ENCODE measurements at places on chromosomes 5 and 9. TPM values are rescaled to one million over a fixed set of nuclear protein-coding genes. Genes with fewer than 3 reads are reported as not detected.

- peaks cover 3% of the 10 kb centered on the region for H3K4me1 ChIP-seq
- DNase-seq = no peak
- H3K27ac ChIP-seq = no peak overlapping the region
- no peaks in the 10 kb centered on the region for H3K27me3 ChIP-seq
- no peak overlapping the region for H3K4me3 ChIP-seq
These were observed 79.8 kb downstream of the ARSB start for GRCh38 chr5:78905084-78905938.

DNA sequence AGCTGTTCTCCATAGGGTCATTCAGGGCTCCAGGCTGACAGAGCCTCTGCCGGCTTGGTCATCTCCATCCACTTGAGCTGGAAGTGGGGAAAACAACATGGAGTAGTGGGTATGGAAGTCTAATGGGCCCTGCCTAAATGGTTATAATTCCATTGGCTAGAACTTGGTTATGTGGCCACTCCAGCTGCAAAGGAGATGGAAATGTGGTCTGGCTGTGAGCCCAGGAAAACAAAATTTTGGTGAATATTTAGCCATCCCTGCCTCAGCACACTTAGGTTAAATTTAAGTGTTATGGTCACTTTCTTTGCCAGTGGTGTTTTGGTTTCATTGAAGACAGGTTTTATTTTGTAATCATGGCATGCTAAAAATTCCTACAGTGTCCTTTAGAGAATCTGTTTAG lies 112.3 kb downstream of the SMARCA2 start:
- no peak overlapping the region for H3K27ac ChIP-seq
- H3K4me1 ChIP-seq = peaks cover 10% of the 10 kb centered on the region
- no peak for DNase-seq
- peaks cover 60% of the 10 kb centered on the region for H3K36me3 ChIP-seq

DNA sequence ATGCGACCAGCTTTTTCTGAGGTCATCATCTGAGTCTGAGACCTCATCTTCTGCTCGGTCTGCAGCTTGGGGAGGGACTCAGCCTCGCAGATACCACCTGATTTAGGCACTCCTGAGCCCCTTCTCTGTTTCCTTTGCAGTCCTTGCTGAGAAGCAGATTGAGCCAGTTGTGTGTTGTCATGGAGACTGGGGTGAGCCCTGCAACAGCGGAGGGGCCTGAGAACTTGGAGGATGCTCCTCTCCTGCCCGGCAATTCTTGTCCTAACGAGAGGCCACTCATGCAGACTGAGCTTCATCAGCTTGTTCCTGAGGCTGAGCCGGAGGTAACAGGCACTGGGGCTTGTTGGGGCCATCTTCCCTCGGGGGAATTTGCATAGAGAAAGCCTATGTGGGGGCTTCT lies 19.2 kb downstream of the TEX53 start:
- H3K27ac ChIP-seq = no peak overlapping the region
- peaks cover 29% of the 10 kb centered on the region for H3K36me3 ChIP-seq
- H3K4me1 ChIP-seq = no peaks in the 10 kb centered on the region
- no peak for DNase-seq
- H3K4me3 ChIP-seq = no peak overlapping the region

- H3K4me1 ChIP-seq = no peaks in the 10 kb centered on the region
- H3K27me3 ChIP-seq = no peaks in the 10 kb centered on the region
These were observed 74.2 kb downstream of the MAMDC2 start for GRCh38 chr9:70117835-70118319.

- H3K27me3 ChIP-seq = no peaks in the 10 kb centered on the region
- peak; percentile 43 for DNase-seq
- H3K4me1 ChIP-seq = peaks cover 19% of the 10 kb centered on the region
- H3K4me3 ChIP-seq = no peak overlapping the region
- H3K36me3 ChIP-seq = no peaks in the 10 kb centered on the region
These were observed 21.3 kb upstream of the GBGT1 start for GRCh38 chr9:133184971-133185370.

GRCh38 chr9:110115826-110116542 lies 92.0 kb downstream of the C9orf152 start:
- no peaks in the 10 kb centered on the region for H3K4me1 ChIP-seq
- H3K27me3 ChIP-seq = no peaks in the 10 kb centered on the region
- no peak overlapping the region for H3K4me3 ChIP-seq
- H3K36me3 ChIP-seq = no peaks in the 10 kb centered on the region
- DNase-seq = no peak

GRCh38 chr9:122179690-122180074 lies 20.0 kb downstream of the MORN5 start:
- DNase-seq = no peak
- no peak overlapping the region for H3K27ac ChIP-seq
- H3K36me3 ChIP-seq = no peaks in the 10 kb centered on the region
- H3K27me3 ChIP-seq = no peaks in the 10 kb centered on the region

DNA sequence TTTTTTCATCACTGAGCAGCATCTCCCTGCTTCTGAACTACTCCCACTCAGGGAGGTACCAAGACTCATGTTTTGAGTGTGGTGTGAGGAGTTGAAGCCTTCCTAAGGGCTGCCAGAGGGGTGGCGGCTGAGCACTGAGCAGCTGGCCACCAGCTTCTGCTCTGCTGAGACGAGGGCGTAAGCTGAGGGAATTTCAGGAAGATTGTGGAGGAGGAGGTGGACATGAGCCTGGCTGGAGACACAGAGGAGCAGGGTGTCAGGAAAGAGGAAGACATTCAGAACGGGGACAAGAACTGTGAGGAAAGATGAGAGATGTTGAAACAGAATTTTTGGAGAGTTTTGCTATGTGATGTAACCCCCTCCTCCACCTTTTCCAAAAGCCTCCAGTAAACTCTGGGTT lies 7.8 kb downstream of the LCP2 start:
- no peaks in the 10 kb centered on the region for H3K27me3 ChIP-seq
- peaks cover 89% of the 10 kb centered on the region for H3K36me3 ChIP-seq
- no peak for DNase-seq
- H3K27ac ChIP-seq = peak overlapping the region; percentile 45

DNA sequence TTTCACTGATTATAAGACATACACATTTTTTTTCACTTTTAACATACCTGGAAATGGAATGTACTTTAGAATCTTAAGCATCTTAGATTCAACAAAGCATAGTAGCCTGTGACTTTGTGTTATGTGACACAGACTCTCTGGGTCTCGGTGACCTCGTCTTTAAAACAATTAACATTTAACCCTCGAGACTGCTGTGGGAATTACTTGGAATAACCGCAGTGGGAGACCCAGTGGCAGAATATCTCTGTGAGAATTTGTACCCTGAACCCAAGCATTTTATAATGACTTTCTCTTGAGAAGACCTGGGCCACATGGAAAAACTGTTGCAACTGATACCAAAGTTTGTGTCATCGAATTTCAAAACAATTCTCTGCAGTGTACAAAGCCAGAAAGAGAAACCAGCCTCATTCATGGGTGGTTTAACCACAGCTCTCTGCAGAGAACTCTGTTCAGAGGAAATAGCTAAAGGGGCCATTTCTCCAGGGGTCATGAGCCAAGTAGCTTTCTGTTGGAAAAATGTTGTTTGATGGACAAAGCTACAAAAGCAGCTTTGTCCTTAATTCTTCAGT lies 10.0 kb upstream of the RETREG1 start:
- peak; percentile 56 for DNase-seq
- H3K27ac ChIP-seq = no peak overlapping the region
- H3K4me1 ChIP-seq = peaks cover 4% of the 10 kb centered on the region

GRCh38 chr9:92467511-92467910 lies 14.8 kb downstream of the ASPN start:
- H3K4me3 ChIP-seq = no peak overlapping the region
- DNase-seq = no peak
- H3K36me3 ChIP-seq = no peaks in the 10 kb centered on the region

DNA sequence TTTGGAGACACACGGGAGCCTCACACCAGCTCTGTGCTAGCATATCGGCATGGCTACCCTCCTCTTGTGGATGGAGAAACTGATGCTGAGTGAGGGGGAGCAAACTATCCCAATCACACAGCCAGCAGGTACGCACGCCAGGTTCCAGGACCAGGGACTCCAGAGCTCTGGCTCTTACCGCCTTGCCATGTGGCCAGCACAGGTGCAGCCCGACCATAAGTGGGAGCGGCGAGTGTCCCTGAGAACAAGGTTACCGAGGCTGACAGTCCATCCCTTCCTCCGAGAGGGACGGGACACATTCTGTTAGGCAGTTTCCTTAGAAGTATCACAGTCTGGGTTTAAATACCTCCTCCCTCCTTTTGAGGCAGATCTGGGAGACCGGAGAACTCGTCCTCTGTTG lies 86.0 kb downstream of the PAX5 start:
- H3K36me3 ChIP-seq = no peaks in the 10 kb centered on the region
- H3K4me3 ChIP-seq = no peak overlapping the region
- H3K4me1 ChIP-seq = no peaks in the 10 kb centered on the region
- H3K27me3 ChIP-seq = no peaks in the 10 kb centered on the region
- H3K27ac ChIP-seq = no peak overlapping the region

DNA sequence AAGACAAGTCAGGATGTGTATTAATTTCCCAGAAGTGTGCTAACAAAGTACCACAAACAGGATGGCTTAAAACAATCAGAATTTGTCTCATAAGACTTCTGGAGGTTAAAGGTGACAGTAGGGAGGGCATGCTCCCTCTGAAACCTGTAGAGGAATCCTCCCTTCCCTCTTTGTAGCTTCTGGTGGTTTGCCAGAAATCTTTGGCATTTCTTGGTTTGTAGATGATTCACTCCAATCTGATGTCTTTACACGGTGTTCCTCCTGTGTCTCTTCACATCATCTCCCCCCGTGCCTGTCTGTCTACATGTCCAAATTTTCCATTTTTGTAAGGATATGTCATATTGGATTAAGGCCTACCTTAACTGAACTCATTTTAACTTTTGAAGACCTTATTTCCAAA lies 471.5 kb downstream of the ZNF608 start:
- H3K4me3 ChIP-seq = no peak overlapping the region
- DNase-seq = no peak
- no peak overlapping the region for H3K27ac ChIP-seq

DNA sequence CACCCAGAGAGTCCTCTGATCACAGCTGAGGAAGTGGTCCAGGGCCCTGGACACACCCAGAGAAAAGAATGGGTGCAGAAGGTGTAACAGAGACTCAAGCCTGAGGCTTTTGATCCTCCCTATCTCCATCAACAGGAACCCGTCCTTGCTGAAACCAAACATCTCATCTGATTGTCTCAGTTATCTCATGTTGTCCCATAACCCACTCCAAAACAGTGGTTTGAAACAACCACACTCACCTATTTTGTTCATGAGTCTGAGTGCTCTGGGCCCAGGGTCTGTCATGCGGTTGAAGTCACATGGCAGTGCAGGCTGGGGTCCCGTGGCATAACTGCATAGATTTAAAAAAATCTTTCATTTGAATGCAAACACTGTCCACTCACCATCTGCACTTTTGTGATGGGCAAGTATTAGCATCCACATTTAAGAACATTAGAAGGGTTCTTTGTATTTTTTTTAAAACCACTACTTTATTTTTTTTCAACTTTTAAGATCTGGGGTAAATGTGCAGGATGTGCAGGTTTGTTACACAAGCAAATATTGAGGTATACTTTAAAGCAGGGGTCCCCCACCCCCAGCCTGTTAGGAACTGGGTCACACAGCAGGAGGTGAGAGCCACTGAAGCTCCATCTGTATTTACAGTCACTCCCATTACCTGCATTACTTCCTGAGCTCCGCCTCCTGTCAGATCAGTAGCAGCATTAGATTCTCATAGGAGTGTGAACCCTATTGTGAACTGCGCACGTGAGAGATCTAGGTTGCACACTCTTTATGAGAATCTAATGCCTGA lies 255.8 kb downstream of the ROR2 start:
- no peak for DNase-seq
- no peak overlapping the region for H3K4me3 ChIP-seq
- H3K27ac ChIP-seq = no peak overlapping the region
- peaks cover 18% of the 10 kb centered on the region for H3K4me1 ChIP-seq
- no peaks in the 10 kb centered on the region for H3K36me3 ChIP-seq

- H3K27me3 ChIP-seq = peaks cover 3% of the 10 kb centered on the region
- H3K27ac ChIP-seq = no peak overlapping the region
- no peak overlapping the region for H3K4me3 ChIP-seq
- no peaks in the 10 kb centered on the region for H3K36me3 ChIP-seq
- DNase-seq = no peak
These were observed 118.9 kb upstream of the ADRA1B start for GRCh38 chr5:159797261-159797970.

DNA sequence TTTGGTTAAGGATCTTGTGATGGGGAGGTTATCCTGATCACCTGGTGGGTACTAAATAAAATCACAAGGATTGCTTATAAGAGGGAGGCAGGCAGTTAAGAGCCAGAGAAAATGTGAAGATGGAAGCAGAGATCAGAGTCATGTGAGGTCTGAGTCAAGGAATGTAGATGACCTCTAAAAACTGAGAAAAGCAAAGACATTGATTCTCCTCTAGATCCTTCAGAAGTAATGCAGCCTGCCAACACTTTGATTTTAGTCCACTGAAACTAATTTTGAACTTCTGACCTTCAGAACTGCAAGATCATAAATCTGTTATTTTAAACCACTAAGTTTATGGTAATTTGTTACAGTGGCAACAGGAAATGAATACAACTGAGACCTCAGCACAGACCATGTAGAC lies 499.0 kb downstream of the GADD45G start:
- H3K27me3 ChIP-seq = no peaks in the 10 kb centered on the region
- no peaks in the 10 kb centered on the region for H3K36me3 ChIP-seq
- H3K4me3 ChIP-seq = no peak overlapping the region
- H3K4me1 ChIP-seq = no peaks in the 10 kb centered on the region
- H3K27ac ChIP-seq = no peak overlapping the region

- DNase-seq = no peak
- no peaks in the 10 kb centered on the region for H3K36me3 ChIP-seq
- no peaks in the 10 kb centered on the region for H3K27me3 ChIP-seq
- no peak overlapping the region for H3K4me3 ChIP-seq
- no peak overlapping the region for H3K27ac ChIP-seq
These were observed 28.3 kb downstream of the TPD52L3 start for GRCh38 chr9:6356441-6356840.

DNA sequence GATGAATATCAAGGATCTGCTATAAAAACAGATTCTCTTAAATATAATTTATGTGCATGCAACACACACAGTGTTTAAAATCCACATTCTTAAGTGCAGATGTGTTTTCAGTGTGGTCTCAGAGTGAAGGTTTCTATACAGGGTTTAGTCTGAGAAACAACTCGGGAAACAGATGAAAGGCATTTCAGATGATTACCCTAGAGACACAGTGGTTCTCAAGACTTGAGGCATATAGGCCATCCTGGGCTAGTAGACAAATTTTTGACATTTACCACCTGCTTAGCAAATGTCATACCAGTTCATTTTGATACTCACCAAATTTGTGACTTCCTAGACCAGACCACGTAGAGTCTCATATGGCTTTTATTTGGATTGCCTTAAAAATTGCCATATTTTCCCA lies 216.5 kb downstream of the ARL15 start:
- H3K27ac ChIP-seq = no peak overlapping the region
- no peak for DNase-seq
- no peaks in the 10 kb centered on the region for H3K4me1 ChIP-seq
- H3K4me3 ChIP-seq = no peak overlapping the region
- no peaks in the 10 kb centered on the region for H3K36me3 ChIP-seq
- no peaks in the 10 kb centered on the region for H3K27me3 ChIP-seq

Gene TAF11L7
- total RNA-seq = not detected

Gene LHX6
- total RNA-seq = not detected

Gene GBGT1
- total RNA-seq = 1.7 TPM
